LoVo (cell line): ENCODE measurements at places on chromosomes 4 and X.

GRCh38 chrX:10508891-10509290 is 111.5 kb downstream of the MID1 start:
- no peak for DNase-seq

DNA sequence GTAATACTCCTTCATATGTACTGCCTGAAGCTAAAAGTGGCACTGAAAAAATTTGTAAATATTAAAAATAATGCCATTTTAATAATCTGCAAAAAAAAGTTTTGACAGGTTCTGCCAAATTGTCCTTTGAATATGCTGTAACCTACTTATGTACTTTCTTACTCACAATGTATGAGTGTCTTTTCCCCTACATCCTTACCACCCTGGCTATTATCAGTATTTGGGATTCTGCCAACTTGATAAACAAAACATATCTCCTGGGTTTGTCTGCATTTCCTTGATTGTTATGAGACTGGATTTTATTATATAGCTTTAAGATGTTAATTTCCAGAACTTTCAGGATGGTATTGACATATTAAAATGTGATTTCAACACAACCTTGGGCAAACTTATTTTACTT is 187.9 kb downstream of the CHM start:
- DNase-seq = no peak

DNA sequence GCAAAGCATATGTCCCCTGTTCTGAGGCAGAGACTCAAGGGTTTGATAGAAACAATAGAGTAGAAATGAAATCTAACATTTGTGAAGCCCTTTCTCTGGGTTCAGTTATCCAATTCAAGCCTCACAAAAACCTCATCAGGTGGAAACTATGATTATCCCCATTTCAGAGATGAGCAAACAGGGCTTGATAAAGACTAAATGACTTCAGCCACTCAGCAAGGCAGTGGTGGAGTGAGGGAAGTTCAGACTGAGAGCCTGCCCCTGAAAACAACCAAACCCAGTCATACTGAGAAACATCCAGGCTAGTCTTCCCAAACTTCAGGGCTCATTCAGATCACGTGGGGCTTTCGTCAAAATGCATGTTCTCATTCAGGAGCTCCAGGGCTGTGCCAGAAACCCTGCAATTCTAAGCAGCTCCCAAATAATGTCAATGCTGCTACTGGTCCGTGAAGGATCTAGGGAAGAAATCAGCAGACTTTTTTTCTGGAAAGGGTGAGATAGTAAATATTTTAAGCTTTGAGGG is 109.6 kb upstream of the KIT start:
- no peak for DNase-seq

DNA sequence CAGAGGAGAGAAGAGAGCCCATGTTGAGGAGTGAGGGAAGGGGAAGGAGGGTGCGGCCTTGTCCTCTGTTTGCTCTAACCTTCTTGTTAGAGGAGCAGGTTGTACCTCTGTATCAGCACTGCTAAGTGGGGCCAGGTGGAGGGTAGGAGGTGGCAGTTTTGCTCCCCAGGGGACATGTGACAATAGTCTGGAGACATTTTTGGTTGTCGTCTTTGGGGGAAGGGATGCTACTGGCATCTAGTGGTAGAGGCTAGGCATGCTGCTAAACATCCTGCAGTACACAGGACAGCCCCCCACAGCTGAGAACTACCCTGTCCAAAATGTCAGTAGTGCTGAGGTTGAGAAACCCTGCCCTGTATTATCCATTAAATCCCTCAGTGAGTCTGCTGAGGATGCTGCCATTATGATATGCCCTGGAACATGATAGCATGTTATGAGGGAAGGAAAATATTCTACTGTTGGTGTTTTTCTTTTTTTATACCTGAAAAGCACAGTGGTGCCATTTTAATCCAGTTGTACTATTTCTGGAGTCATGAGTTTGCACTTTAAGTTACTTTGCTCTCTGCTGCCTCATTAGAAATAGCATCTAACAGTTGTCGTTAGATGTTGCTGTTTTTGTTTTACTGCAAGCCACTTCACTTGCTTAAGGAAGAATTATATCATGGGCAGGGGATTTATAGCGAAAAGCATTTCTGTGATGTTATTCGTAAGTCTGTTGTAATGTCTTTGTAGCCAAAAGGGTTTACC is 90.6 kb downstream of the LRP2BP start:
- no peak for DNase-seq

GRCh38 chr4:183507925-183508696 is 3.3 kb downstream of the ING2 start:
- DNase-seq = peak; percentile 27
